Uterus (tissue), 4 donors: ENCODE measurements at places on chromosomes 6 and 20.

- DNase-seq = no peak
Measured at GRCh38 chr6:3293271-3294155, 34.8 kb downstream of the PSMG4 start.

DNA sequence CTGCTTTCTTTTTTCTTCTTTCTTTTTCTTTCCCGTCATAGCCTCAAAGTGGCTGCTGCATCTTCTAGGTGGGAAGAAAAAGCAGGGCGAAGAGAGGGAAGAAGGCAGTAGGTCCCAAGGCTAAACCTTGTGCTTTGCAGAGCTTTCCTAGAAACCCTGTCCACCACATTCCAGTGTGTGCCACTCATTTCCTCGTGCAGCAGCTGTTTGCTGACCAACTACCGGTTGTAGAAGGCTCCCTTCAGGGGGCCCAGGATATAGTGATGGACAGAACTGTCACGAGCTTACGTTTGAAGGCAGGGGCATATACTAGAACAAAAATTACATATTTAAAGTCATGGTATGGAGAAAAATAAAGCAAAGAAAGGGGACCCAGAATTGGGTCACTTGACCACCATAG is 103.0 kb downstream of the SASH1 start:
- DNase-seq = no peak

DNA sequence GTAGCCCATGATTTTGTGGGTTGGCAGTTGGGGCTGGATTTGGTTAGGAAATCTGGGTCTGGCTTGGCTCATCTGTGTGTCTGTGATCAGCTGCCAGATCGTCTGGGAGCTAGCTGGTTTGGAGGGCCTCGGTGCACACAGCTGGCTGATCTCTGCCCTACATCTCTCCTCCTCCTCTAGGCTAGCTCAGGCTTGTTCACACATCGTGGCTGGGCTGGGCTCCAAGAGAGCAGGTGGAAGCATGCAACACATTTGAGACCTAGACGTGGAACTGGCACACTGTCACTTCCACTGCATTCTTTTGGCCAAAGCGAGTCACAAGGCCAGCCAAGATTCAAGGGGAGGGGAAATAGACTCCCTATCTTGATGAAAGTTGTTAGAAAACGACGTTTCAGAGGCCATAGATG is 15.9 kb downstream of the NDUFAF5 start:
- DNase-seq = peak; percentile 82

- peak; percentile 3 for DNase-seq
Measured at GRCh38 chr6:33966536-33966935, 162.7 kb upstream of the MLN start.

GRCh38 chr6:165834613-165835259 is 171.7 kb upstream of the PDE10A start:
- DNase-seq = peak; percentile 56

- no peak for DNase-seq
Measured at GRCh38 chr6:144920391-144920961, 635.3 kb downstream of the UTRN start.

DNA sequence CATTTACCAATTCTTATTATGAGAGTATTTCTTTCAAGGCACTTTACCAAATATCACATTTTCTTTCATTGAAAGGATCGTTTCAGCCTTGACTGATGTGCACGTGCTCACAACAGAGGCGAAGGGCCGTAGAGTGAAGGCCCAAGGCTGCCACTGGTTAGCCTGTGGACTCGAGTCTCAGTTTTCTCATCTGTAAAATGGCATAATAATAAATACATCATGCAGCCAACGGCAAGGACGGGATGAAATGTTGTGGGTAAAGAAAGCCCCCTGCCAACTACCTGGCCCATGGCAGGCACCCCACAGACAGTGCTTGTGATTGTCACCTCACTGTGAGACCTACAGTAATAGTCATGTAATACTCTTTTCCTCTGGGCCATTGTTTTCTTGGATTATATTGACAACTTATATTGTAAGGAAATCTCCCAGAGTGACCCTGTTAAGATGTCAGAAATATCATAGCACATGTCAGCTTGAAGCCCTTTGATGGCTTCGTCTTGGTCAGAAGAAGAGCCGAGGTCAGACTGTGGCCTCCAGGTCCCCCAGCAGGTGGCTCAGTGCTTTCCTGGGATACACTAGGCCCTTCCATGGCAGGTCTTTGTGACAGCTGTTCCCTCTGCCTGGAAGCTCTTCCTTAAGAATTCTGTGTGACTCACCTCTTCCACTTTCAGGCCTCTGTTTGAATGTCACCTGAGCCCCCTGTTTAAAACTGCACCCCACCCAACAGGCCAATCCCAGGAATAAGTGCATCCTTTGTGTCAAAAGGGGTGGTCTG is 36.3 kb downstream of the FAM50B start:
- DNase-seq = no peak

- DNase-seq = peak; percentile 42
Measured at GRCh38 chr20:63553933-63554290, at the start of gene FNDC11. TSS of gene FNDC11 (plus strand) at chr20:63554159. CDS start at chr20:63555664, 1,505 bp downstream.
